Hindlimb muscle (tissue), 1 donor: ENCODE measurements at places on chromosomes 11 and 22.

DNA sequence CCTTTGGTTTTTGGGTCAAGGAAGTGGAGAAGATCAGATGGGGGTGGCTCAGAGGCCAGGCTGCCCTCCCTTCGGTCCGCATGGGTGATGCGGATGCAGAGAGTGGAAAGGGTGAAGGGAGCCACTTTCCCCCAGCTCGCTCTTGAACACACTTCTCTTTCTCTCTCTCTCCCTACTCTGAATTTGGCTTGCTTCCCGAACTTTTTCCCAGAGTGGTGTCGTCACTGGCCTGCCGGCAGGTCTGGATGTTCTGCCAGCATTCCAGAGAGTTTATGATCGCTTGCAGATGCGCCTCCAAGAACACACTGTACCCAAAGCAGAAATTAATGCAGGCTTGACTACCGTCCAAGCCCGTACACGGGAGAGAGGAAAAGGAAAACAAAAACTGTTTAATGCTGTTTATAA is 103.2 kb downstream of the ZBTB16 start:
- peak; percentile 97 for DNase-seq

DNA sequence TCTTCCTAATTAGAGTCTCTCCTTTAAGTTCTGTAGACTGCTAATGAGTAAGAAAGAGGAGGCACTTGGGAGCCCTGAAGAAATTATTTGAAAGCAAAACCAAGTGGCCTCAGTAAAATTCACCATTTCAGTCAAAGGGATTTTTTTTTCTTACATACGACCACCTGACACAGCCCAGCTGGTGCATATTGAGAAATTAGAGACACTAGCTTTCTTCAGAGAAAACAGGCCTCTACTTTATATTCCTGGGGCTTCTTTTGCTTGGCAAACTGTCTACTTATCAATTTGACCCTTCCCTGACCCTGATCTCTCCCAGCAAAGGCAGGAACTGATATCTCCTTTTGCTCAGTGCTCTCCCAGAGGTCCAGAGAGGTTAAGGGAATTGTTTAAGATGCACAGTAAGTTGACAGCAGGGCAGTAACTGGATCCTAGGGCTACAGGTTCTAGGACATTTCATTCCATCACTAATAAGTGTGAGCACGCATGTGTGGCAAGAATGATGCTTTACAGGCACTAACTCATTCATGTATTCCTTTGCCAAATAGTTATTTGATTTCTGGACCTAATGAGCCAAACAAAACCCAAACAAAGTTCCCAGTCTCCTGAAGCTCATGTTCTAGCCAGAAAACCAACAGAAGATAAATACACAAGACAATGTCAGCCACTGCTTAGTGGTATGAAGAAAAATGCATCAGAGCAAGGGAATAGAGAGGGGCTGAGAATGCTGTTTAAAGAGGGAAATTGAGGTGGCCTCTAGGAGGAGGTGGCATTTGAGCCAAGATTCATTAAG is 467.6 kb downstream of the SOX6 start:
- no peak for DNase-seq

- DNase-seq, result no peak
Measured at GRCh38 chr11:114619659-114620173, 24.1 kb upstream of the NXPE4 start.

- peak; percentile 53 for DNase-seq
Measured at GRCh38 chr11:95923439-95923727, 524 bp downstream of the MTMR2 start.

- no peak for DNase-seq
Measured at GRCh38 chr11:122758974-122759373, 79.3 kb upstream of the CRTAM start.

- DNase-seq, result no peak
Measured at GRCh38 chr11:115185507-115185906, 318.7 kb downstream of the CADM1 start.

DNA sequence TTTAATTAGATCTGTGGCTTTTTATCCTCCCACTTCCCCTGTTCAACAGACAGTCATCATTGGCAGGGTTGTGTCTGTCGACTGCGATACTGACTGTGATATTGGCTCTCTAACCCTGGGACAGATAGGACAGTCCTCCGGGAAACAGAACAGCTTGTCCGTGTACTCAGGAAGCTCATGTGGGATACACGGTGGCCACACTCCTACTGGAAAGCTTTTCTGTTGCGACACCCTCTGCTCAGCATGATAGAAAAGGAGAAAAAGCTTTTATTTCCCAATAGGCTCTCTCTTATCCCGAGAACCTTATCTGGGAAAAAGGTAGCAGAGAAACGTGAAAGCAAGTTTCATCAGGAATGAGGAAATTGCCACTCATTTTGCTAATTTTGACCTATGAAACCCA is 60.4 kb upstream of the HSPA8 start:
- no peak for DNase-seq

DNA sequence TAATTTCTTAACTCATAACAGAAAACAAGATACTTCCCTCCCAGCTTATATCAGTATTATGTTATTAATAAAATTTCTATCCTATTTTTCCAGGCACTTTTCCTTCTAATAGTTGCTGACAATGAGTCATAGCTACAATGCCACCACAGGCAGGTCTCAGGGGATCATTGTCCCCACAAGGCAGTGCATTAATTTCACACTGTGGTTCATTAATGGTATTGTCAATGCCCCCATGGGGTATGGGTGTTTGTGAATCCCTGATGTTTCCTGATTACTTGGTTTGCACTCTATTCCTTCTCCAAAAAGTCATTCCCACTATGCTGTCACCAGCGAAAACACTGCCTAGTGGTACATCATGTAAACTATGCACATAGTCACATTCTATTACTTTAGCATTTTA is 345.5 kb upstream of the CTSC start:
- DNase-seq, result no peak

GRCh38 chr11:69364921-69365320 is 71.0 kb downstream of the MYEOV start:
- DNase-seq, result no peak

DNA sequence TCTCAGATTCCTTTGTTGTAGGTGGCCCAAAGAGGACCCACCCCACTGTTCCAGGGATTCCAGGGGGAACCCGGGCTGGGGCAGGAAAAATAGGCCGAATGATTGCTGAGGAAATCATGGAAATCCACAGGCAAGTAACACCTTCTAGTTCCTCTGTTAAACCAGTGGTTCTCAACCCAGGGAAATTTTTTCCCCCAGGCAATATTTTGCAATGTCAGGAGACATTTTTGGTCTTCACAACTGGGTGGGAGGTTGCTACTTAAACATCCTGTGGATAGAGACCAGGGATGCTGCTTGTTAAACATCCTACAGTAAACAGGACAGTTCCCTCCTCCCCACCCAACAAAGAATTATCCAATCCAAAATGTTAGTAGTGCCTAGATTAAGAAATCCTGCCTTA is 84.7 kb downstream of the BTBD10 start:
- no peak for DNase-seq

DNA sequence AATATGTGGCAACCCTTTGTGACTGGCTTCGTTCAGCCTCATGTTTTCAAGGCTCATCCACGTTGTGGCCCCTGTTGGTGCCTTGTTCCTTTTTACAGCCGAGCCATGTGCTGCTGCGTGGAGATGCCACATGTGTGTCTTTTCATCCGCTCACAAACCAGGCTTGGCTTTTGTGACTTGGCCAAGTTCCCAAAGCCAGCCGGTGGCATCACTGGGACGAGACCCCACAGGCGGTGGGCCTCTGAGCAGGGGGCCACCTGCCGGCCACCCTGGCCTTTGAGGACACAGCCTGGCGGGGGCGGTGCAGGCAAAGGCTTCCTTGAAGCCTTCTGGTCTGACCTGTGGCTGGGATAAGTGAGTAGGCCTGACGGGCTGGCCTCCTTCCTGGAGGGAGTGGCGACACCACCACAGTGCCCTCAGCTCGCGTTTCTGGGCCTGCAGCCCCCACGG is 10.5 kb downstream of the GRK2 start:
- DNase-seq, result no peak

- DNase-seq, result no peak
Measured at GRCh38 chr22:38177044-38177443, 4.6 kb downstream of the PLA2G6 start.

GRCh38 chr11:114102993-114103896 is 43.7 kb downstream of the ZBTB16 start:
- DNase-seq, result no peak

- no peak for DNase-seq
Measured at GRCh38 chr11:41206388-41206787, 253.1 kb downstream of the LRRC4C start.

- peak; percentile 20 for DNase-seq
Measured at GRCh38 chr11:85961930-85962363, 106.8 kb downstream of the CCDC83 start.

DNA sequence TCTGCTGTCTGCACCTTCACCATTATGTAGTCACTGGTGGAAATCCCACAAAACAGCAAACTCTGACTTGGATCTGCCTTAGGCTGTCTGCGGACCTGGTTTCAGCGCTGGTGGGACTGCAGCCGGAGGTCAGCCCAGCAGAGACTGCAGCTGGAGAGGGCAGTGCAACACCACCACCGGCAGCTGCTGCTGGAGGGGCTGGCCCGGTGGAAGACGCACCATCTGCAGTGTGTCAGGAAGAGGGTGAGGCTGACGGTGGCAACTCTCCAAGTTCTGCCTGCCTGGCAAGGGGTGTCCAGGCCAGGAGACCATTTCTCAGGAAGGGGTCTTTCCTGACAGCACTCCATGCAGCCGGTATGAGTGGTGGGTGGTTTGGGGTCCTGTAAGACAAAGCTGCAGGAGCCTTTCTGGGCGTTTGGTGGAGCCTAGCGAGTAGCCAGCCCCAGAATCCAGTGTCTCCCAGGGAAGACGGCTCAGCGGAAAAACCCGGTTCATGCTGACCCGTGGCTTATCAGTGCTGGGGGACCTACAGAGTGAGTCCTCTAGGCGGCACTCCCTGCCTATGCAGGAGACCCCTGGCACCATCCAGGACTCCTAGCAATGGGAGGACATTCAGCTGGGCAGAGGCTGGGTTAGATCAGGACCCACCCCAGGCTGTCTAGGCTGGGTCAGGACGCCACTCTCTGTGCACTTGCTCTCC is 50.8 kb downstream of the PISD start:
- DNase-seq, result no peak

DNA sequence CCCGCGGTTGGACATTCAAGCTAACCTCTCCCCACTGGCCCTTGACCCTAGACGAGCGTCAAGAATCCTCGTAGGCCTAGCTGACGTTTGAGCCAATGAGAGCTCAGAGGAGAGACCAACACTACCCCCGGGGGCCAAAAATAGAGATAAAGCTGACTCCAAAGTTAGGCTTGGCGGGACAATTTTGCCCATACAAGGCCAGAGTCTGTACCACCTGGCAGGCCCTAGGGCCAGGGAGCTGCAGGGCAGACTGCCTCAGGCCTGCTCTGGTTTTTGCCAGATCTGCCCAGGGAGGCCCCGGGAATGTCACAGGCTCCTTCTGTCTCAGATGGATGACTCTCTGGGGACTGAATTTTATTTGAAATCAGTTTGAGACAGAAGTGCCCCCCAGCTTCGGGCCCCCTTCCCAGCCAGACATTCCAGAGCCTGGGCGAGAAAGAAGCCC is 40.8 kb upstream of the ACCSL start:
- DNase-seq, result no peak

DNA sequence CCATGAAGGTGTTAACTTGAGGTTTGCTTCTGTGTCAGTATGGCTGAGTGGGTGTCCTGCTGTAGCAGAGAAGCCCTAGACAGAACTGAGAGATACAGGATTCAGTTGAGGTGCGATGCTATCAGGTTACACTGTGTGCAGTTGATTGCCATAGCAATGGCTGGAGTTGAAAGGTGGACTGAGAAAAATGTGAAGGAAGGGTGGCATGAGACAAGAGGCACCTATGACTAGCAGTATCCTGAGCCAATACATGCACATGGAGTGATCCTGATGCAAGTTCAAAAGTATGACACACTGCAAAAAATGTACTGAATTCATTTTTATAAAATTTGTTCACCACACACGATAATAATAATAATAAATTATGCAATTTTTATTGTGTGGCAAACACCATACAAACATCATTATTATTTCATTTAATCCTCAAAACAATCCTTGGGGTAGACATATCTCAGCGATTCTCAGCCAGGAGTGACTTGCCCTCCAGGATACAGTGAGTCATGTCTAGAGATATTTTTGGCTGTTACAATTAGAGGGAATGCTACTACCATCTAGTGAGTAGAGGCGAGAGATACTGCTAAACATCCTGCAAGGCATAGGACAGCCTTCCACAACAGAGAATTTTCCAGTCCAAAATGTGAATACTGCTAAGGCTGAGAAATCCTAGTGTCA is 3.9 kb upstream of the PIWIL4 start:
- no peak for DNase-seq

GRCh38 chr22:42855211-42855610 is 1.9 kb downstream of the ARFGAP3 start:
- DNase-seq, result no peak

GRCh38 chr22:37630839-37631435 is 8.5 kb upstream of the SH3BP1 start:
- DNase-seq, result no peak

GRCh38 chr11:47387944-47388696 is 9.8 kb upstream of the SPI1 start:
- no peak for DNase-seq

DNA sequence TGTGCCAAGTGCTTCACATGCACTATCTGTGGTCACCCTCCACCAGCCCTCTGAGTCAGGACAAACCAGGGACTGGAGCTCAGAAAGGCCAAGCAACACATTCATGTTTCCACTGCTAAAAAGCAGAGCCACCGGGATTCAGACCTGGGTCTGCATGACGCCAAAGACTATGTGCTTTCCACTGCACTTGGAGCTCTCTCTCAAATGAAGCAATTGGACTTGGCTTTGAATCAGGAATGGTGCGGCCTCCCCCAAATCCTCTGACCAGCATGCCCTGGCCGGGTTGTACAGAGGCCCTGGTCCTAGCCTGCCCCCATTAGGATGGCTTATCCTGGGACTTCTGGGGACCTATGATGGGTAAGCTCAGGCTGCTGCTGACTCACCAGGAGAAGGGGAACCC is 80.7 kb downstream of the PKNOX2 start:
- no peak for DNase-seq

GRCh38 chr22:22031183-22031945 is 48.8 kb upstream of the TOP3B start:
- DNase-seq, result no peak

DNA sequence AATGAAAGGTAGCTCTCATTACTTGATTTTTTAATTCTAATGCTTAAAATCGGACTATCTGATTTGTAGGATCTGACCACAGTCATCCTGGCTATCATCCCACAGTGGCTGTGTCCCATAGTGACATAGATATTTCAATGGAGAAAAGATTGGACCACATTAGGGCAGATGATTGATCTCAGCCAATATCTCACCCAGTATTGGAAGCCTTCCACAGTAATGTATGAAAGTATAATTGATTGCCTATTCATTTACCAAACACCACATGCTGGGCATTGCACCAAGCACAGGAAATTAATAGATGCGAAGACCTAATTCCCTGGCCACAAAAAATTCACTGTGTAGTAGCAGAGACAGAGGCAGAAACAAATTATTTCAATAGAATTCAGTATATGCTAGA is 37.6 kb downstream of the FZD4 start:
- DNase-seq, result no peak

GRCh38 chr22:41397143-41397811 is 15.5 kb downstream of the TEF start:
- no peak for DNase-seq

GRCh38 chr22:23147617-23148387 is 2.5 kb downstream of the RAB36 start:
- no peak for DNase-seq
